ENCODE measurements at places on chromosomes 4 and X.

DNA sequence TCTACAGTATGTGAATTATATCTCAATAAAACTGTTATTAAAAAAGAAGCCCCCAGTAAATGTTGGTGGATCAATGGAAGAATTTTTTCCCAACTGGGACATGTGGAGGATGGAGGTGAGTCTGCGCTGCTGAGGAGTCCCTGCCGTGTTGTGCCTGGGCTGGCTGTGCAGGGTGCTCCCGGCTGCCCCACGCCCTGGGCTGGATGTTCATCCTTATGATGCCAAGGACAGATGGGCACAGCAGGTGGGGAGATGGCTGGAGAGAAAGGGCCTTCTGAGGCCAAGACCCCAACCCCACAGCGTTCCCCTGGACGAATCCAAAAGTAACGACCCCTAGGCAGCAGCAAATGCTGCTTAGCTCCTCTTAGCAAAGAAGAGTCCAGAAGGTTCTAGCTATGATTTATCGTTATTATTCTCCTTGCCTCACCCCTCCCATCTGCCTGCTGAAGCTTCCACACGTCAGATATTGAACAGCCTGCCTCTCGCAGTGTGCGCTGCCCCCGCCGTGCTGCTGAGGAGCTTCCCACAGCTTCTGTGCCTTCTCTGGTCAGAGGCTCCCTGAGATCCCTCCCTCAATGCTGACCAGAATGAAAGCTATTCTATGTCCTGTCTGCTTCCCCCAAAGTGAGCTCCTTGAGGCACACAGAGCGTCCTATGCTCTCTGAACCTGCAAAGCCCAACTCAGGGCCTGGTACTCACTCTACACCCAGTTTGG lies 26.5 kb downstream of the HMX1 start:
- DNase-seq, result peak; percentile 38

DNA sequence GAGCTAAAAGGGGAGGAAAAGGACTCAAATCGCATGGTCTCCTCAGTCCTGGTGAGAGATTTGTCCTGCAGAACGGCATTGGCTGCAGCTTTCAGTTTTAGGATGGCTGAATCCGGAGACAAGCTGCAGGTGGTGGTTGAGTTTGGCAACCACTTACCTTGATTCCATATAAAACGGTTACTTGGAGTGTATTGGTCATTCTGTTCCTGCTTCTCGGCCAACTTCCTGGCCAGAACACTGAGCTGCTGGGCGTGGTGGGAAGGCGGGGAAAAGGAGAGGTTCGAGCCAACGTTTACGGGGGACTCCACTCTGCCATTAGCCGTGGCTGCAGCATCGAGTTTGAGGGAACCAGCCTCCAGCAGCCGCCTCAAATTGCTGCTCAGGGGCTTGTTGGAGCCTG lies 36.1 kb downstream of the ZNF827 start:
- DNase-seq, result no peak

DNA sequence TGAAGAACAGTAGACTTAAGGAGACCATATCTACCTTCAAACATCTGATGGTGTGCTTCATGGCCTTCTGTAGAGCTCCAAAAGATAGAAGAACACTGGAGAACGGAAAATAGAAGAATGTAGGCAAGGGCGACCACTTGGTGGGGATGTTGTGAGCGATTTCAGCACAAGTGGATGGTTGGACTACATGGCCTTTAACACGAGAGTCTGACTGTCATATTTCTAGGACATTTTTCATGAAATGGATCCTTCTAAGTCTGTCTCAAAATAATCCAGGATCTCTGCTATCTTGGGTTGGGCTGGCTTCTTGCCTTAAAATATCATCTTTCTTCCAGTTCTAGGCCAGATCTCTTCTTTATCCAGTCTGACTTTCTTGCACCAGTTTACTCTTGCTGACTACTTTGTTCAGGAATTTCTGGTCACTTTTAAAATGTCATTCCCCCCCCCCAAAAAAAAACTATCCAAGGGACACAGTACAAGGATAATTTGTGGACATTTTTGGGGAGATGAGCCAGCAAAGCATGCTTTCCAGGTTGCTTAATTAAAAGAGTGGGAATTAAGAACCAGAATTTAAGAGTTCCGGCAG lies 1.2 kb upstream of the MID1IP1 start:
- no peak for DNase-seq

DNA sequence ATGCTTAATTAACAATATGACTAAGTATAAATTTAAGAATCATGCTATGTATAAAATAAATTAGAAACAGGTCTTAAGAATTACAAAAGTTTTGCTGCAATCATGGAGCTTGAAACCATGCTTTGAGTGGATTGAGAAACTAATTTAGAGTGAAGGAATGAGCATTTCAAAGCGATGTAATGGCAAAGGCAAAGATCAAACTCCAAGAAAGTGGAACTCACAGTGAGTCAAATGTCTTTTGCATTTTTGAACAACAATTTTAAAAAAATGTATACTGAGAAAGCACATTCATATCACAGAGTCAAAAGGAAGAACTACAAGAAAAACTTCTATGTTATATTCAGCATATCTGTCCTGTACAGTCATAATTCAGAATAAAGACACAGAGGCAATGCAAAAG lies 6.6 kb downstream of the GPRIN3 start:
- DNase-seq, result no peak

DNA sequence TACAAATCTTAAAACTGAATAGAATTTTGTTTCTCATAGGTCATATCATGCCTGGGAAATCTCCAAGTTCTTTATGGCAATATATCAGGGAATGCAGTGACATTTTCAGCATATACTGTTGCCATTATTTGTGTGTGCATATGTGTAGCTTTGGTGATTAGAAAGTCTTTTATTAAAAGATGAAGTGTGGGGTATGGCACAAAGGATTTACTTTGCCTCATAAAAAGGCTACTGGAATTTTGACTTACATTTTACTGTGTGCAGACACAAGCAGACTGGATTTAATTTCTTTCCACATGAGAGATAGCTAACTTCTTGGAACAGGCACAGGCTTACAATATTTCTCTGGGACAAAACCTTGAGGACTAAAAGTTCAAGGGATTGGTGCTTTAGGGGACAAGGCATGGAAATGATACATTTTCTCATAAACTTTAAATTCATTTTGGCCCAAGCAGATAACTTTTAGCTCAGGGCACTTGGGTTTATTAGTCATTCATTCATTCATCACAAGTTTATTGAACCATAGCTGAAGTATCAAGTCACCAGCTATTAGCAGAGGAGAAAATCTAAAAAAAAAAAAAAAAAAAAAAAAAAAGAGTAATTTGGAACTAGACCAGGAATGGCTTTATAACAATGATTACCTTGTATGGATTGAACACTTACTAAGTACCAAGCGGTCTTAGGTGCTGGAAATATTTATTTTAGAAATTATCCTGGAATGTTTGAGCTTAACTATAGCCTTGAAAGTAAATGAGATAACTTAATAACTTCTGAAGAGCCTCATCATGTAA lies 191.5 kb downstream of the SLIT2 start:
- no peak for DNase-seq

All from coronary artery (tissue), 2 donors.